ENCODE measurements at places on chromosomes 13 and 19.
A peak's percentile ranks its signal among the peaks of the same experiment; 100 is the strongest.

DNA sequence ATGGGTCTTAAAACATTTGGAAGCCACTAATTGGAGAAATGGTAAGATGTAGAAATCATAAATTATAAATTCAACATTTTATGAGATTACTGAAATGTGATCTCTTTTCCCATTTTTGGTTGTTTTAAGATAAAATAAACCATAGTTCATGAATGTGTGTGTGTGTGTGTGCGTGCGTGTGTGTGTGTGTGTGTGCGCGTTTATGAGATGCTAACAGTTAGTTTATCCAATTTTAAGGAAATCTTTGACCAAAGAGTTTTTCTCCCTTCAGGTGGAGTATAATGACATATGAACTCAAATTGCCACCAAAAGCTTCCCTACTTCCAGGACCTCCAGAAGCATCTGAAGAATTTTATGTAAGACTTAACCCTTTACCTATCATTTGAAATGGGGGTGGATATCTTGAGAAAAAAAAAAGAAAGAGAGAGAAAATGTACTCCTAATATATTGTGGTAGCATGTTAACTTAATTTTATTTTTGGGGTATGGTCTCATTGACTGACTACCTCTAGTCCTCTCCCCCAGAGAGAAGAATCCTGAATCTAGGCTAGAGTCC lies 98.1 kb upstream of the AKAP11 start:
- no peak for DNase-seq

DNA sequence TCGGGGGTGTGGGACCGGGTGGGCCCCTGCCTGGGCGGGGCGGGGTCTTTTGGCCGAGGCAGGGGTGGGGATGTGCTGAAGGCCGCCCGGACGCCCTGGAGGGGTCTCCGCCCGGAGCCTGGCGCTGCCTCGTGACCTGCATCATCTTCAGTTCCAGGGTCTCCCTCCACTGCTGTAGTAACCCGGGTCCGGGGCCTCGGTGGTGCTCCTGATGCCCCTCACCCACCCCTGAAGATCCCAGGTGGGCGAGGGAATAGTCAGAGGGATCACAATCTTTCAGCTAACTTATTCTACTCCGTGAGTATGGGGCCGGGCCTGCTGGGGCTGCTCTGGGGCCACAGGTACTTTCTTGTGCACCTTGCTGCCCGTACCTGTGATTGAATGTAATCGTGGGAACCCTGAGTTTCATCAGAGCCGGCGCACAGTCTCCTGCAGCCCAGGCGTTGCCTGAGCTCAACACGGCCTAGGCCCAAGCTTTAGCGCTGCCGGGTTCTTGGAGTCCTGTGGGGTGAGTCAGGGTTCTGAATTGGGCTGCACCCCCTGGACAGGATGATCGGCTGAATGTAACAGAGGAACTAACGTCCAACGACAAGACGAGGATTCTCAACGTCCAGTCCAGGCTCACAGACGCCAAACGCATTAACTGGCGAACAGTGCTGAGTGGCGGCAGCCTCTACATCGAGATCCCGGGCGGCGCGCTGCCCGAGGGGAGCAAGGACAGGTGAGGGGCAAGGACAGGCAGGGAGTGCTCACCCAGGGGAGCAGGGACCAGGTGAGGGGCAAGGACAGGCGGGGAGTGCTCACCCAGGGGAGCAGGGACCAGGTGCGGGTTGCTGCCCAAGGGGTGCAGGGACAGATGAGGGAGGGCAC lies 10.5 kb downstream of the PEAK3 start:
- no peak for DNase-seq

- no peak for DNase-seq
Observed at GRCh38 chr19:54180691-54181091, 7.7 kb upstream of the TMC4 start.

DNA sequence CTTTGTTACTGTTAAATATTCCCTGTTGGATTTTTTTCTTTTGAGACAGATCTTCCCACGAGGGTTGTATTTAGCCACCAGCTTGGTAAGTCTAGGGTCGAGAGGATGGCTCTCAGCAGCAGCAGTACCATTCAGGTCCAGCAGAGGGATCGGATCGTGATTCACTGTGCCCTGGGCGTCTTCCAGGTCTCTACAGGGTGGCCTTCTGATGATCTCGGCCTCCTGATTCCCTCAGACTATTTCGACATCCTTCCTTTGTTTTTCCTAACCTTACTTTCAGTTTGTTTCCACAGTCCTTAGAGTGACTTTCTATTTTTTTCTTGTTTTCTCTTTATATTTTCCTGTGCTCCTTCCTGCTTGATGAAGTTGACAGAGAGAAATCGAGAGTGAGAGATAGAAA lies 1436.9 kb downstream of the UQCRFS1 start:
- DNase-seq = no peak

GRCh38 chr13:32951580-32951979 lies 64.6 kb upstream of the KL start:
- no peak for DNase-seq

GRCh38 chr19:46841458-46842083 lies 9.1 kb downstream of the AP2S1 start:
- no peak for DNase-seq

DNA sequence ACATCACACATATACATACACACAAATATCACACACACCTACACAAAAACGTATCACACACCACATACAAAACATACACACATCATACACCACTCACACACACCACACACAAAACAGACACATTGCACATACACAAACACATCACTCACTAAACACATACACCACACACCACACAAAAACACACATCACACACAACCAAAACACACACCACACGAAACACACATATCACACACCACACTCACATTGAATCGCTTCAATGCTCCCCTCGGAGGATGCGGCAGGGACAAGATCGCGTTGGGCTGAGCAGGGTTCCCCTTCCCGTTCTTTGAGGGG lies 131.5 kb downstream of the CRYL1 start:
- no peak for DNase-seq

- no peak for DNase-seq
Observed at GRCh38 chr19:53903055-53903680, 5.9 kb upstream of the CACNG7 start.

- no peak for DNase-seq
Observed at GRCh38 chr13:74678308-74678965, 544.2 kb upstream of the KLF12 start.

- DNase-seq = no peak
Observed at GRCh38 chr13:106814463-106814862, 246.5 kb upstream of the ARGLU1 start.

DNA sequence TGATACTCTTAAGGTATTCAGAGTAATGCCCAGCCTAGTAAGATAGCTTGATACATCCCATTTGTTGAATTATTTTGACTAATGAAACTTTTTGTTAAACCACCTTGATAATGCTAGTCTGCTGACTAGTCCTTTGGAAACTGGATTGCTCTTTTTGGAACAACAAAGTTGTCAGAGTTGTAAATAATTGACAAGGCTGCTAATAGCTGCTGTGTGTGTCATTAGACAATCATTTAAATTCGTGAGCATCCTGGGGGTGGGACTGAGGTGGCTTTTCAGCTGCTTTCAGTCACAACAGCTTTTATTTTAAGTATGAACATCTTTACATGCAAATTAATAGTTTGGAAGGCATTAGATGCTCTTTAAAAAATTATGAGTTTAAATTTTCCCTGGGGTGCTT lies 153.5 kb downstream of the HS6ST3 start:
- no peak for DNase-seq

- peak; percentile 29 for DNase-seq
Observed at GRCh38 chr19:10762656-10763055, 44.8 kb downstream of the DNM2 start.

DNA sequence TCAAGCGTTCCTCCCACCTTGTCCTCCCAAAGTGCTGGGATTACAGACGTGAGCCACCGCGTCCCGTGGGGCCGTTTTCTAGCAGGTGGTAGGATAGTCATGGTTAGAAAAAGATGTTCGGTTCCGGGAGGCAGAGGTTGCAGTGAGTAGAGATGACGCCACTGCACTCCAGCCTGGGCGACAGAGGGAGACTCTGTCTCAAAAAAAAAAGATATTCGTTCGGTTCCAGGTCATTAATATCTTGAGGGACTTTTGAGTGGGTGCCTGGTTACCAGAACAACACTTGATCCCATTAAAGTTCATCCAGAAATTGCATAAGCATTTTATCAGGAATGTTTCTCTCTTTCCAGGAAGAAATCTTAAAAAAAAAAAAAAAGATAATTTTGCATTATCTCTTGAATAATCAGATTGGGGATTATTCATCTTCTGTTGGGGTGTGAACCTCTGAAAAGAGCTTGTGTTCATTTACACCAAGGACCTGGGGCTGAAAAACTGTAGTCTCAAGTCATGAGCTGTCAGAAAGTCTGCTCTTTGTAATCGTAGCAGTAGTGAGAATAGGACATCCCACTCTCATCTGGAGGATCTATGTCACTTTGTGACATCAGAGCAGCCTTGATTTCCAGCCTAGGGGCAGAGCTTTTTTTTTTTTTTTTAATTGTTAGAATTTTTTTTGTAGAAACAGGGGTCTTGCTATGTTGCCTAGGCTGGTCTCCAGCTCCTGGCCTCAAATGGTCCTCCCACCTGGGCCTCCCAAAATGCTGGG lies 1.0 kb upstream of the ETHE1 start:
- no peak for DNase-seq

GRCh38 chr13:79328510-79328909 lies 77.5 kb downstream of the RBM26 start:
- no peak for DNase-seq

- DNase-seq = no peak
Observed at GRCh38 chr19:34165295-34165738, 7.0 kb upstream of the LSM14A start.

DNA sequence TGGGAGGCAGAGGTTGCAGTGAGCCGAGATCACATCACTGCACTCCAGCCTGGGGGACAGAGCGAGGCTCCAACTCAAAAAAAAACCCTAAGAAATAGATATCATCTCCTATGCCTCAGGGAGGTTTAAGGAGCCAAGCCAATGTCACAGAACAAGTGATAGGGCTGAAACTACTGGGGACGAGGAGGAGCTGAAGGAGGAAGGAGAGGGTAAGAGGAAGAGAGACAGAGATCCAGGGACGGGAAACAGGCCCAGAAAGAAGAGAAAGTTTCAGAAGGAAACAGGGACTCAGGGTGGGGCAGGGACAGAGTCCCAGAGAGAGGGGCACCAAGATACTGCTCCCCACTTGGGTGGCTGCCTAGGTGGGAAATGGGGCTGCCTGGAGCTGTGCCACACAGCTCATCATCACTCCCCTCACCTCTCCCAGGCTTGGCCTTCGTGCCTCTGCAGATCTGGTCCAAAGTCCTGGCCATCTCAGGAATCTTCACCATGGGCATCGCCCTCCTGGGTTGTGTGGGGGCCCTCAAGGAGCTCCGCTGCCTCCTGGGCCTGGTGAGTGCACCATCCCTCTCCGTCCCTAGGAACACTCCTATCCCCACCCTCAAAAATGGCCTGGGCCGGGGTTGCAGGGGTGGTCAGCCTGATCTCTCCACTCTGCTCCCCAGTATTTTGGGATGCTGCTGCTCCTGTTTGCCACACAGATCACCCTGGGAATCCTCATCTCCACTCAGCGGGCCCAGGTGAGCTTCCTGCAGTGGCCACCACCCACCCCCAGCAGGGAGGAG lies 1.5 kb downstream of the CD37 start:
- DNase-seq = no peak

- DNase-seq = no peak
Observed at GRCh38 chr13:43792076-43792881, 5.5 kb upstream of the ENOX1 start.

Measured in activated CD4-positive, alpha-beta T cell treated with anti-CD3 and anti-CD28 coated beads, Interleukin-2, amount 50 U/mL, for 16 hours (primary cell).